Astrocyte (in vitro differentiated cells and primary cell): ENCODE measurements at places on chromosomes 5 and 9. TPM values are rescaled to one million over a fixed set of nuclear protein-coding genes. Genes with fewer than 3 reads are reported as not detected.
A peak's percentile ranks its signal among the peaks of the same experiment; 100 is the strongest.

The IFNA2 gene
- not detected in 2 replicates for total RNA-seq

The DHFR gene
- 11.9 and 14.4 TPM in 2 replicates for total RNA-seq

The IL33 gene
- not detected in 2 replicates for total RNA-seq

DNA sequence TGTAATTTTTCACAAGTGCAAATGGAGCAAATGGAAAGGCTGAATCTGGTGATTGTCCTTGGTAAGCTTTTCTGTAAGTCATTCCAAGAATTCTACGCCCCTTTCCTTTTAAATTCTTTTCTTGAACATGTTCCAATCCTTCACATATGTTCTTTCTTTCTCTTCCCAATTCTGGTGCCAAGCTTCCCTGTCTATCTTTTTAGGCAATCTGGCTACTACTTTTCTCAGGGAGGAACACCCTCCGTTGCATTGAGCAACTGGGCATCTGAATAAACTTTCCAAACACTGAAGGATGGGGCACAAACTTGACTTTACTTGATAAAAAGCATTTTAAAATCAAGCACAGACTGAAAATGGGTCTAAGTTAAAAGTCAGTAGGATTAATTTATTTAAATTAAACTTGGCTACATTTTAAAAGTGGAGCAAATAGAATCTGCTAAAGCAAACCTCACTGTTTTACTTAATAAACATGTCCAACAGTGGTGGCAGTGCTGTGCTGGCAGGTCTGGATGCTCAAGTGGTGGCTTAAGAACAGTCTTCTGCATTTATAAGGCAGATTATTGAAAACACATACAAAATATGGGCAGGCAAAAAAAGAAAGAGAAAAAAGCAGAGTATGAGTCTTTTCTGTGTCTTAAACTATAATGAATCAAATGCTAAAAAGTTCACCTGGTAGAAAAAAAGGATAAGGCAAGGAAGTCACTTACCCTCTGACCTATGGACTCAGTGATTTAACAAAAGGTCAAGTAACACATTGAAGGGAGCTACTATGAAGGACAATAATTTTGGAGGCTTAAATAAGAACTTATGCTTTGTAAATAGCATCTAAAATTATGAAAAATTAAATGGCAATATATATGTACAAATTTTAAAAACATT is 5.4 kb downstream of the ELL2 start:
- peaks cover 22% of the 10 kb centered on the region for H3K4me1 ChIP-seq
- H3K27ac ChIP-seq, result no peak overlapping the region
- H3K27me3 ChIP-seq, result no peaks in the 10 kb centered on the region
- peak; percentile 61 for DNase-seq

- peaks cover 2% of the 10 kb centered on the region for H3K4me1 ChIP-seq
- H3K27ac ChIP-seq, result no peak overlapping the region
- H3K27me3 ChIP-seq, result no peaks in the 10 kb centered on the region
- no peak overlapping the region for H3K4me3 ChIP-seq
- H3K36me3 ChIP-seq, result no peaks in the 10 kb centered on the region
Observed at GRCh38 chr9:109918339-109919163, 138.6 kb downstream of the PALM2AKAP2 start.

- H3K36me3 ChIP-seq, result no peaks in the 10 kb centered on the region
- H3K27me3 ChIP-seq, result no peaks in the 10 kb centered on the region
- H3K4me1 ChIP-seq, result peaks cover 43% of the 10 kb centered on the region
- no peak overlapping the region for H3K27ac ChIP-seq
- H3K4me3 ChIP-seq, result no peak overlapping the region
- no peak for DNase-seq
Observed at GRCh38 chr5:160466116-160466515, 44.5 kb downstream of the PTTG1 start.

The DAPK1 gene
- total RNA-seq, result 31.1 and 35.1 TPM in 2 replicates

DNA sequence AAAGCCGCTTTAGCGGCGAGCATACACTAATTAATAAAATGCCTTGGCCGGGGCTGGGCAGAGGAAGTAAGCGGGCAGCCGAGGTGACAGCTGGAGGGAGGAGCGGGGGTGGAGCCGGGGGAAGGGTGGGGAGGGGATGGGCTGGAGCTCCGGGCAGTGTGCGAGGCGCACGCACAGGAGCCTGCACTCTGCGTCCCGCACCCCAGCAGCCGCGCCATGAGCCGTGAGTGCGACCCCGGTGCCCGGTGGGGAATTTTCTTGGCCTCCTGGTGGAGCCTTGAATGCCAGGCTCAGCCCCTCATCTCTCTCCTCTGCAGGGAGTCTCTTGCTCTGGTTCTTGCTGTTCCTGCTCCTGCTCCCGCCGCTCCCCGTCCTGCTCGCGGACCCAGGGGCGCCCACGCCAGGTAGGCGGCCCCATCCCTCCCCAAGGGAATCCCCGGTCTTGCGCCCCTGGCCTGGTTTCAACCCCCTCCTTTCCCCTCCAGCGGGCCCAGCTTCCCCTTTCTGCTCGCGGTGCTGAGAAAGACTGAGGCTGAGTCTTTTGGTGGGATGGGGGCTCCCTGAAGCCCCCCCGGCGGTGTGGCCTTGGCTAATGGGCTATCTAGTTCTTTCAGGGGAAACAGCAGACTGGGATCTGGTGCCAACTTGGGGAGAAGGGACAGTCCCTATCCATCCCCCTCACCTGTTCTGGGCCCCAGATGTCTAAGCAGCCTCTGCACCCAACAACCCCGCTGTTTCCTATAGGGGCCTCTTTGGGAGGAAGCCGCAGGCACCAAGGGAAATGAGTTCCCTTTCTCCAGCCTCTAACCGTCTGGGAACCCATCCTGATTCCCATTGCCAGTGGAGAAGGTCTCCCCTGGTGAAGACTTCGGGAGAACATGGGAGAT is at the start of gene PTGS1:
PTGS1 (plus strand) TSS at position 156 of the 887 bp plus-strand sequence; CDS start at position 217, 61 bp downstream.
- no peaks in the 10 kb centered on the region for H3K36me3 ChIP-seq
- peaks cover 13% of the 10 kb centered on the region for H3K4me1 ChIP-seq
- H3K4me3 ChIP-seq, result no peak within 1 kb of the TSS
- H3K27ac ChIP-seq, result no peak within 1 kb of the TSS
- peaks cover 22% of the 10 kb centered on the region for H3K27me3 ChIP-seq

The TSC1 gene
- 45.5 and 50.6 TPM in 2 replicates for total RNA-seq

- H3K4me1 ChIP-seq, result no peaks in the 10 kb centered on the region
- H3K36me3 ChIP-seq, result no peaks in the 10 kb centered on the region
- no peak overlapping the region for H3K27ac ChIP-seq
- H3K4me3 ChIP-seq, result no peak overlapping the region
- H3K27me3 ChIP-seq, result no peaks in the 10 kb centered on the region
- no peak for DNase-seq
Observed at GRCh38 chr9:318646-319045, 104.0 kb downstream of the DOCK8 start.

The ANKRD31 gene
- 0.07 and 0.14 TPM in 2 replicates for total RNA-seq

- H3K36me3 ChIP-seq, result peaks cover 11% of the 10 kb centered on the region
- H3K27ac ChIP-seq, result peak overlapping the region; percentile 41
- peaks cover 28% of the 10 kb centered on the region for H3K4me1 ChIP-seq
- DNase-seq, result peak; percentile 76
- H3K27me3 ChIP-seq, result no peaks in the 10 kb centered on the region
- no peak overlapping the region for H3K4me3 ChIP-seq
Observed at GRCh38 chr5:72166070-72166979, 59.0 kb downstream of the MAP1B start.

The GRXCR2 gene
- total RNA-seq, result not detected in 2 replicates

GRCh38 chr5:55600497-55601203 is 65.9 kb upstream of the PLPP1 start:
- H3K27me3 ChIP-seq, result no peaks in the 10 kb centered on the region
- peak overlapping the region; percentile 73 for H3K27ac ChIP-seq
- no peaks in the 10 kb centered on the region for H3K36me3 ChIP-seq
- DNase-seq, result peak; percentile 89

DNA sequence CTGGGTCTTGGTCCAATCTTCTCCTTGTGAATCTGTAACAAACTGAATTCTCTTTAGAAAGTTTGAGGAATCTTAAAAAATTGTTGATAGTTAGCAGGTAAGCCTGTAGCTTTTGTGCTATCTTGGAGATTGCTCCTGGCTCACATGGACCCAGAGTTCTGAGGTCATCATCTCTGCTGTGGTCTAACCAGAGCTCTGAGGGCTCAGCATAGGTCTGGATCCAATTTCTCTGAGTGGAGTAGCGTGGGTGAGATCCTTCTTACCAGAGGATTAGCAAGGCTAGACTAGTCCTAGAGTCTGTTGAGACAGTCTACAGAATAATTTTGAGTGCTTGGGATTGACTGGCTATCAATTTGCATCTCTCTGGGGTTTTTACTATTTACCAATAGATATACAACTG is 60.5 kb upstream of the IL6ST start:
- no peak overlapping the region for H3K27ac ChIP-seq
- H3K36me3 ChIP-seq, result no peaks in the 10 kb centered on the region
- DNase-seq, result peak; percentile 29
- H3K4me3 ChIP-seq, result no peak overlapping the region
- H3K27me3 ChIP-seq, result peaks cover 32% of the 10 kb centered on the region

GRCh38 chr5:153347611-153348010 is 142.9 kb upstream of the GRIA1 start:
- peak; percentile 1 for DNase-seq
- no peaks in the 10 kb centered on the region for H3K27me3 ChIP-seq
- no peak overlapping the region for H3K27ac ChIP-seq
- H3K4me3 ChIP-seq, result no peak overlapping the region
- H3K4me1 ChIP-seq, result peaks cover under 1% of the 10 kb centered on the region

DNA sequence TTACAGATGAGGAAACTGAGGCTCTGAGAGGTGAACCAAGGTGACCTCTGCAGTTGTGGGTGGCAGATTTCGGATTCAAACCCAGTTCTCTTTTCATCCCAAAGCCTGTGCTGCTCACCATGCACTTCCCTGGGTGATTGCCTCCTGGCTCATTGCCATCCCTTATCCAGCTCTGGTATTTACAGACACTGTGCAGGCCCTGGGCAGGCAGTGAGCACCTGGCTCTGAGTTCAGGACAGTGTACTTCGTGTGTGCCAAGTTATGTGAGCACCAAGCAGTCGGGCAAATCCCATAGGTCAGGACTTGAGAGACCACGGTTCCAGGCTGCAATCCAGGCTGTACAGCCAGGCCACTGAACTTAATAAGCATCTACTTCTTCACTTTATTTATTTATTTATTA is 1.4 kb downstream of the LRSAM1 start:
- no peaks in the 10 kb centered on the region for H3K27me3 ChIP-seq
- H3K36me3 ChIP-seq, result peaks cover 28% of the 10 kb centered on the region
- peaks cover 27% of the 10 kb centered on the region for H3K4me1 ChIP-seq
- H3K4me3 ChIP-seq, result peak overlapping the region; percentile 78
- DNase-seq, result peak; percentile 25

DNA sequence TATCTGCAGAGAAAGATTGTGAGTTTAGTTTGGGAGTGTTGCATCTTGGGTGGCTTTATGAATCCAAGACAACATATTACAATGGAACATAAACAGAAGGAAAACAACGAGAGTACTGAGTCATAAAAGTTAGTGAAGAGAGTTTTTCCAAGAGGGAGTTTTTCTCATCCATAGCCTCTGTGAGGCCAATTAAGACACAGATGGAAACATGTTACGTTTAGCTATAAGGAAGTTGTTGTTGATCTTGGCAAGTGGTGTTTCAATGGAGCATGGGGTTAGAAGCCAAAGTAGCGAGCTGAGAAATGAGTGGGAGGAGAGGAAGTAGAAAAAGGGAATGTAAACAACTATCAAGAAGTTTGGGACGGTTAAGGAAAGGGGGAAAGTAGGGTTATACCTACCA is 53.3 kb upstream of the SPATA31D4 start:
- peak overlapping the region; percentile 57 for H3K27ac ChIP-seq
- no peaks in the 10 kb centered on the region for H3K36me3 ChIP-seq
- no peaks in the 10 kb centered on the region for H3K27me3 ChIP-seq
- peak; percentile 91 for DNase-seq

- H3K27me3 ChIP-seq, result peaks cover 7% of the 10 kb centered on the region
- no peak for DNase-seq
- no peaks in the 10 kb centered on the region for H3K4me1 ChIP-seq
- no peak overlapping the region for H3K27ac ChIP-seq
- no peak overlapping the region for H3K4me3 ChIP-seq
Observed at GRCh38 chr9:72154468-72155285, 5.4 kb downstream of the GDA start.

DNA sequence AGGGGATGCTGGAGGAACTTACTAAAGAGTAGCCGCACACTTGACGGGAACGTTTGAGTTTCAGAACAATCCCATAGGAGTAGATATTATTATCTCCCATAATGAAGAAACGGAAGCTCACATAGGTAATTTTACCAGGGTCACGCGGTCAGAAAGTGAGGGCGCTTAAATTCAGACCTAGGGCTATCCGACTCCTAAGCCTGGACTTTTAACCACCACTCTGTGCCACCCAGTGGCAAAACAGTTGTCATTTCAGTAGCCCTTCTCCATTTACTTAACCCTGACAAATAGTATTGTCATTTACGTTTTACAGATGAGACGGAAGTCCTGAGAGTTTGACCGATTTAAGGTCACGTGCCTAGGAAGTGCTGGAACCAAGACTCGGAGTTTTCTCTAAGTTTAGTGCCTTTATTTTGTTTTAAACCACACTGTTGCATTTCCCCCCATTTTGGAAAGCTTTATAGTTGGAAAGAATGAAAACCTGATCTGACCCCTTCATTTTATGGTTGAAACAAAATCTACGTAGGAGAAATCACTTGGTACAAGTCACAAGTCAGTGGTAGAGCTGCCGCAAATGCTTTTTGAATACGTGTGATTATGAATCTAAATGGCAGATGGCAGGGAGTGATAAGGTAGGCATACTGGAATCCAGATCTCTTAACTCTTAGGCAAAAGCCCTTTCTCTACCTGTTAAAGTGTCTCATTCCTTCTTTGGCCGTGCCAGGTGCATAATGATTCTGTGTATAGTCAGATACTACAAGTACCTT is 650 bp downstream of the MRRF start:
- peaks cover 6% of the 10 kb centered on the region for H3K36me3 ChIP-seq
- peaks cover 19% of the 10 kb centered on the region for H3K4me1 ChIP-seq
- H3K4me3 ChIP-seq, result peak overlapping the region; percentile 99
- DNase-seq, result no peak
- no peaks in the 10 kb centered on the region for H3K27me3 ChIP-seq
